Activated CD8-positive, alpha-beta memory T cell treated with anti-CD3 and anti-CD28 coated beads, Interleukin-2, amount 50 U/mL, for 4 hours (primary cell): ENCODE measurements at places on chromosomes 7 and 10.
A peak's percentile ranks its signal among the peaks of the same experiment; 100 is the strongest.

DNA sequence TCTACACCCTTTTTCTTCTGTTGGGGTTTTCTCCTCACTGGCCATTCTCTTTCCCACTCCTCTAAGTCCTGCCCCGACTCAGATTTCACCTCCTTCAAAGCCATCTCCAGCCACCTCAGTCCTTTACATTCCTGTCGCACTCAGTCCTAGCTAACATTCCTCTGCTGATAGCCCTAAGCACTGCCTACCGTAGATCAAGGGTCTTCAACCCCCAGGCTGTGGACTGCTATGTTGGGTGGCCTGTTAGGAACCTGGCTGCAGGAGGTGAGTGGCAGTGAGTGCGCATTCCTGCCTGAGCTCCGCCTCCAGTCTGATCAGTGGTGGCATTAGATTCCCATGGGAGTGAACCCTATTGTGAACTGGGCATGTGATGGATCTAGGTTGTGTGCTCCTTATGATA lies 11.2 kb downstream of the PFKFB3 start:
- no peak for DNase-seq

- peak; percentile 25 for DNase-seq
Measured at GRCh38 chr7:142784716-142785115, 13.9 kb downstream of the PRSS2 start.

- DNase-seq = no peak
Measured at GRCh38 chr7:107563081-107563774, 492 bp downstream of the COG5 start.

DNA sequence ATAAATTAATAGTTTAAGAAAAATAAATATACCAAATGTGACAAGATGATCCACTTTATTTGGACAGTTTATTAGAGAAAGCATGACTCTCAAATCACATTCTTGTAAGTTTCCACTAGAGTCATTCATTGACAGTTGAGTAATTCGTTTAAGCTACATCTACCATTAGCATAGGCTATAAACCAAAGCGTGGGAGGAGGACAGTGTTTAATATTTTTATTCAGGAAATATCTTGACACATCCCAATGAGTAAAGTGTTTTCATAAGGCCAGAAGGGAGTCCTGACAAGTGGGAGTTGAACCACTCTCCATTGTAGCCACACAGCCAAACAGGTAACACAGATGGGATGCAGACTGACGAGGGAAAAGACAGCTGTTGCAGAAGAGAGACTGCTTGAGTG lies 386.5 kb upstream of the SEMA3D start:
- DNase-seq = no peak

DNA sequence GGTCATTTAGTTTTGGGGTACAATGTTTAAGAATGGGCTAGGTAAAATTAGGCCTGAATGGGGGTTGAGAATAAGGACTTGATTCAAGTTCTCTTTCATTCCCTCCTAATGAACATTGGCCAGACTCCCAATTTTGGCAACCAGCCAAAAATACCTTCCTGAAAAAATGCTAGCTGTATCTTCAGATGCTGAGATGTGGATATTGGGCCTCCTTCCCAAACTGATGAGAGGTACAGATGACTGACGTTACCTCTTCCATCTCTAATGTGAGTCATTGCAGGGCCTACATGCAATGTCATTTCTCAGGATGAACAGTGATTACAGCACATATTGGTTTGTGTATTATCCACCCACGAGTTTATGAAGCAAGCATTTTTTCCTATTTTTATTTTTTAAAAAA lies 151.6 kb downstream of the SND1 start:
- no peak for DNase-seq

DNA sequence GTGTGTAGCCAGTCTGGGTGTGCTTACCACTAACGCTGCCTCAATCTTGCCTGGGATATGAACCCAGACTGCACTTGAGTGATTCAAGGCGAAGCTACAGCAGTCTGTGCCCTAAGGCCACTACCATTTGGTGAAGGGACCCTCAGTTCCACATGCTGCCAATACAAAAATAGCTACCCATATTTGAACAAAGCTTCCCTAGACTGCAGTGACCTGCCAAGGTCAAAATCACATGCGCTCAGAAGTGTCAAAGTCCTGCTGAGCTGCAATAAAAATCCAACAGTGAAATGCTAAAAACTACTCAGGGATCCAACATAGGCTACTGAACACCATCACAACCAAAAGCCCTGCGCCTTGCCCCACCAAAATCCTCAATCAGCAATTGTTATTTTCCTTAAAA lies 472.3 kb upstream of the VSTM2A start:
- DNase-seq = no peak

DNA sequence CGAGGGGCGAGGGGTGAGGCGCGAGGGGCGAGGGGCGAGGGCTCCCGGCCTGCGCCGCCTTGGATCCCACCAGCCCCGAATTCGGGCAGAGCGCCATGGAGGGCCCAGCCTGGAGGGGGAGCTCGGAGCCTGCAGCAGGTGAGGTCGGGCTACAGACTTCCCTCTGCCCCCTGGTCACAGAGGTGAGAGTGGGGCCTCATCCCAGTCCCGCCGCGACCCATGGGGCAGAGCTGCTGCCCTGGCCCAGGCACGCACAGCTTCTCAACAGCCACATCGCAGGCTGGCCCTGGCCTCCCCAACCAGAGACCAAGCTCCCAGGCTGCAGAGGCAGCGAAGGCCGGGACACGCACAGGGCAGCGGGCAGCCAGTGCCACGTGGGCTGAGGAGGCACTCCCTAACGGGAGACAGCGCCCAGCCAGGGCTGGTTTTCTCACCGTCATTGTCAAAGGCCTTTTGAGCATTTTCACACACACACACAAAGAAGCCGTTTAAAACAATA lies 191.8 kb downstream of the PTPRN2 start:
- DNase-seq = no peak

DNA sequence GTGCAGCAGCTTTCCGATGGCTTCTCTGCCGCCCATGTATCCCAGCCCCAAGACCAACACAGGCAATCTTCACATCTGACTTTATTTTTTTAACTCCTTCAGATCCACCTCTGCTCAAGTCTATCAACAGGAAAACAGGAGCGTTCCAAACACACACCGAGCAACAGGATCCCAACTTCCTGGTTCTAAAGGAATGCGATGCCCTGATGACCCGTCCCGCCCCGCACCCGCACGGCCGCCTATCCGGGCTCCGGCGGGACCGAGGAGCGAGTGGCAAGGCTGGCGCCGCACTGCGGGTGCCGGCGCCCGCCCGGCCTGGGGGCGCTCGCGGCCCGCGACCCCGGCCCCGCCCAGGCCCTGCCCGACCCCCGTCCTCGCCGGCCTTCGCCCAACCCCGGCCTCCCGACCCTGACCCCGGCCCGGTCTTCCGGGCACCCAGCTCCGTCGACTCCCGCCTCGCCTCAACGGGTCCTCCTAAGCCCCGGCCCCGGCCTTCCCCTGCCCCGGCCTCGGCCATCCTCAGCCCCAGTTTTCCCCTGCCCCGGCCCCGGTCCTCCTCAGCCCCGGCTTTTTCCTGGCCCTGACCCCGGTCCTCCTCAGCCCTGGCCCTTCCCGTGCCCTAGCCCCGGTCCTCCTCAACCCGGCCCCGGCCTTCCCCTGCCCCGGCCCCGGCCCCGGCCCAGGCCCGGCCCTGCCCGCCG lies 730 bp downstream of the LARP4B start:
- peak; percentile 28 for DNase-seq

DNA sequence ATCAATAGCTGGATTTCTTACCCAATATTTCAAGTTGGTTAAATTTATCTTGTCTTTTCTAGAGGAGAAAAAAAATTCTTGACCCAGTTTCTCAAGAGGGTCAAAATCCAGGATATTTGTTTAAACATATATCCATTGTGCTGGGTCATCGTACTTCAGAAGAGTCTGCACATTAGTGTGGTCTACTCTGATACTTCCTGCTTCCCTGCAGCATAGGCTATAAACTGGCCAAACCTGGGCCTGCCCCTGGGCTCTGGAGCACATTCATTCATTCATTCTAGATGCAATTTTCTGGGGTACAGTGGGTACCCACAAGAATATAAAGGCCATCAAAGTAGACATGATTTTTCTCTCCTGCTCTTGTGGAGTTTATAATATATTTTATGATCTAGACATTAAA lies 142.1 kb upstream of the WNT16 start:
- no peak for DNase-seq

DNA sequence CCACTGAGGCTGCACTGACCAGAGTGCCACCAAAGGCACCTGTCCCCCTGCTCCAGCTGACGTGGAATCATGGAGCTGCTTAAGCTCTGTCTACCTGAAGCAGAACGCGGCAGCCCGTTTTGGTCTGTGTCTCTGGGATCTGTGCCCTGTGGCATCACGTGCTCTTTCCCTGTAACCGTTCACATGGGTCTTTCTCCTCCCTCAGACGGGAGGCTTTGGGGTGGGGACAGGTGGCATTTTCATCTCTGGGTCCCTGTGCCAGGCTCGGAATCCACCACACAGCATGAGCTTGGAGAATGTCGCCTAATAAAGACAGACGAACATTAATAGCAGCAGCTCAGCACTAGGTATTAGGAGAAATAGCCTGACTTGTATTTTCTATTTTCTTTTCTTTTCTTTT lies 1.6 kb upstream of the ADAP1 start:
- no peak for DNase-seq

- DNase-seq = no peak
Measured at GRCh38 chr10:112949143-112949823, 764 bp upstream of the TCF7L2 start.

- no peak for DNase-seq
Measured at GRCh38 chr10:48237259-48238250, 36.9 kb downstream of the FRMPD2 start.

DNA sequence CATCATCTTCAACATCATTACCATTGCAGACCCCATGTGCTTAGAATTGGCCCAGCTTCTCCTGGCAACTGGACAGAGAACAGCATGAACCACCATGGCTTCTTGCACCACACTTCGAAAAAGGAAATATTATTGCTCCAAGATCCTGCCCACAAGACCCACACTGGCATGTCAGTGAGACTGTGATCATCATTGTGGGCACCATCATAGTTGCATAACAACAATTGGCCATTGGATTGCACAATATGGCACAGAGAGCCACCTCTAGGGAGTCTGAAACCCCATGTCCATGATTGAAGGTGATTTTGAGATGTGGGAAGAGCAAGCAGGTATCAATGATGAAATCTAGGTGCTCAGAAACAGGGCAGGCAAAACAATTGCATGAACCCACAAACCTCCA lies 918.9 kb downstream of the GRID1 start:
- no peak for DNase-seq

GRCh38 chr7:155860461-155860839 lies 48.2 kb upstream of the SHH start:
- no peak for DNase-seq

DNA sequence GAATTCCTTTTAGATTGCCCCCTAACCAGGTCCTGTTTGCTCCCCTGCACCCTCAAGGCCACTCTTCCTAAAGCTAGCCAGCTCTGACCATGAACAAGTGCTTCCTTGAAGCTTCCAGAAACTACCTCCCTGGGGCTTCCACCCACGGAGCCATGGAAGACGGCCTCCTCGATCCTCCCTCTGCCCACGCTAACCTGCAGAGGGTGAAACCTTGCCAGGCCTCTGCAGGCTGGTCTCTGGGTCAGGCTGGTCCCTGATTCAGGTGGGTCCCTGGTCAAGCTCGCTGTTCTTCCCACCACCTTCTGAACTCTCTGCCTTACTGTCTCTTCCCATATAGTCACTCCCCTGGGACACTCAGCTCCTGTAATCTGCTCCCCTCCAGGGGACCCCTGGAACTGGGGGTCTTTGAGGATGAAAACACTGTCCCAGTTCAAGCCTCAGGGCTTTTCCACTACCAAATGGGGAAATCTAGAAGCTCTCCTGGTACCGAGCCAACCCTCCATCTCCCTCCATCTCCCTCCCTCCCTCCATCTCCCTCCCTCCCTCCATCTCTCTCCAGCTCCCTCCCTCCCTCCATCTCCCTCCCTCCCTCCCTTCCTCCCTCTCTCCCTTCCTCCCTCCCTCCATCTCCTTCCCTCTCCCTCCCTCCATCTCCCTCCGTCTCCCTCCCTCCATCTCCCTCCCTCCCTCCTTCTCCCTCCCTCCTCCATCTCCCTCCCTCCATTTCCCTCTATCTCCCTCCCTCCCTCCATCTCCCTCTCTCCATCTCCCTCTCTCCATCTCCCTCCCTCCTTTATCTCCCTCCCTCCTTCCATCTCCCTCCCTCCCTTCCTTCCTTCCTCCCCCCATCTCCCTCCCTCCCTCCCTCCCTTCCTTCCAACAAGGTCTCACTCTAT lies 2.9 kb downstream of the MLXIPL start:
- DNase-seq = no peak

DNA sequence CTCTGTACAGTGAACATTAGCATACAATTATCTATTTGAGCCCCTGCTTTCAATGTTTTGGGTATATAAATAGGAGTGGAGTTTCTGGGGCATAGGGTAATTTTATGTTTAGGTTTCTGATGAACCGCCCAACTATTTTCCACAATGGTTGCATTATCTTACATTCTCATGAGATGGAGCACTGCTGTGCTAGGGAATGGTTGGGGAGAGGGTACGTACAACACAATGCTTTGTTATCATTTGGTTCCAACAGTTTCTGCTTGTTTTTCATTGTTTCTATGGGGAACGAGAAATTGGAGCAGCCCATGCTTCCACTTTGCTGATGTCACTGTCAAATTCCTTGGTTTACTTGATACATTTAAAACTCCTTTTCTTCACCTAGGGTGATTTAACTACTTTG lies 1115.3 kb downstream of the REEP3 start:
- DNase-seq = no peak

- no peak for DNase-seq
Measured at GRCh38 chr10:6202098-6202683, 541 bp upstream of the PFKFB3 start.

GRCh38 chr7:10221084-10221483 lies 752.6 kb upstream of the PHF14 start:
- DNase-seq = no peak

- no peak for DNase-seq
Measured at GRCh38 chr7:101420436-101420835, 57.8 kb downstream of the COL26A1 start.

- no peak for DNase-seq
Measured at GRCh38 chr7:121394709-121395140, 1.4 kb downstream of the FAM3C start.

DNA sequence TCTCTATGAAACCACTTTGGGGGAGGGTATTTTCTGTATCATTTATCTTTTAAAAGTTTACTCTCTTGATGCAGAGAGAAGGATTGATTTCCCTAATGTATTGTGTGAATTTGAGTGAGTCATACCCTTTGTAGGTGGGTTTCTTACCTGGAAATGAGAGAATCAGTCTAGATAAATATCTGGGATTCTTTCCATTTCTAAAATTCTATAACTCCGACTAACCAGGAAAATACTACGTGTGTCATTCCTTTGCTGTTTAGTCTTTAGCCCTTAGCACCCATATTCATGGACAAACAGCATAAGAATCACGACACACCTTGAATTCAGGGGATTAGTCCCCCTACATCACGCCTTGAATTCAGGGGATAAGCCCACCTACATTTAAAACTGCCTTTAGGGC lies 139.1 kb downstream of the GATA3 start:
- no peak for DNase-seq

- DNase-seq = no peak
Measured at GRCh38 chr7:106381252-106381651, 96.5 kb upstream of the NAMPT start.

GRCh38 chr10:123741146-123741545 lies 75.0 kb downstream of the GPR26 start:
- DNase-seq = no peak

- no peak for DNase-seq
Measured at GRCh38 chr7:148371280-148371937, 219.2 kb upstream of the C7orf33 start.

GRCh38 chr7:83532219-83532618 lies 116.7 kb downstream of the SEMA3E start:
- DNase-seq = no peak

GRCh38 chr7:20220293-20220761 lies 3.1 kb upstream of the MACC1 start:
- no peak for DNase-seq

GRCh38 chr7:73526896-73527821 lies 5.1 kb upstream of the BAZ1B start:
- no peak for DNase-seq
